Mesothelial cell of epicardium (in vitro differentiated cells): ENCODE measurements at places on chromosomes 7 and 10.
A peak's percentile ranks its signal among the peaks of the same experiment; 100 is the strongest.

GRCh38 chr10:119761106-119761505 lies 35.3 kb downstream of the INPP5F start:
- DNase-seq, result no peak

DNA sequence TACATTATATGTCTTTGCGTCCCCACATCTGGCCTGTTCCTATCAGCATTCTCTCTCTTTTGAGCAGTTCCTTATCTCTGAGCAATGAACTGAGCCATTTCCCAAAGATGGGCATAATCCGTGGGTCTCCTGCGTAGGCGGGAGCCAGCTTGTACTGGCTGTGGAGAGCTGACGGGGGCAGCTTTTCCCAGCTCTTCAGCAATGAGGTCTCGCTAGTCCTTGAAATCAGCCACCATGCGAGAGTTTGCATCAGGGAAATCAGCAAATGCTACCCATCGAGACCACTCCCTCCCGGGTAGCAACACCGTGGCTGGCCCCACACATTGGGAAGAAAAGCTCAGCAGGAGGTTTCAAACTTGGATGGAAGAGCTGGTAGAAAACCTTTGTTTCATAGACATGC lies 51.9 kb upstream of the FAM180A start:
- DNase-seq, result no peak

DNA sequence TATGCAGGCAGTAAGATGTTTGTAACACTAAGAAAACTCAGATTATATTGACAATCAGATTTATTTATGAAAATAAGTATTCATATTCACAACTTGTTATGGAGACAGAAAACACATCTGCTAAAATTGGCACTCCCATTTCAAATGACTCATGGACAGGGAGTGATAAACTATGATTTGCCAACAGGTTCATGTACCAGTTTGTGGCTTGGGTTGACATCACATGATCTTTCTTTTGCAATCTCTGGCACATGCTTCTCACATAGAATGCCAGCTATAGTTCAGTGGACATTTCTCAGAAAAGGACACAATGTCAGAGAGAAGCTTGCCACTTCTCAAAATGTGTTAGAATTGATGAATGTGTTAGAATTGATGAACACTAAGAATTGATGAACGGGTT lies 663.2 kb upstream of the ANKRD30A start:
- no peak for DNase-seq

- DNase-seq, result no peak
These were observed 57.4 kb downstream of the ITGB8 start for GRCh38 chr7:20388084-20388483.

GRCh38 chr7:98335411-98335977 lies 54.0 kb downstream of the BRI3 start:
- DNase-seq, result no peak

DNA sequence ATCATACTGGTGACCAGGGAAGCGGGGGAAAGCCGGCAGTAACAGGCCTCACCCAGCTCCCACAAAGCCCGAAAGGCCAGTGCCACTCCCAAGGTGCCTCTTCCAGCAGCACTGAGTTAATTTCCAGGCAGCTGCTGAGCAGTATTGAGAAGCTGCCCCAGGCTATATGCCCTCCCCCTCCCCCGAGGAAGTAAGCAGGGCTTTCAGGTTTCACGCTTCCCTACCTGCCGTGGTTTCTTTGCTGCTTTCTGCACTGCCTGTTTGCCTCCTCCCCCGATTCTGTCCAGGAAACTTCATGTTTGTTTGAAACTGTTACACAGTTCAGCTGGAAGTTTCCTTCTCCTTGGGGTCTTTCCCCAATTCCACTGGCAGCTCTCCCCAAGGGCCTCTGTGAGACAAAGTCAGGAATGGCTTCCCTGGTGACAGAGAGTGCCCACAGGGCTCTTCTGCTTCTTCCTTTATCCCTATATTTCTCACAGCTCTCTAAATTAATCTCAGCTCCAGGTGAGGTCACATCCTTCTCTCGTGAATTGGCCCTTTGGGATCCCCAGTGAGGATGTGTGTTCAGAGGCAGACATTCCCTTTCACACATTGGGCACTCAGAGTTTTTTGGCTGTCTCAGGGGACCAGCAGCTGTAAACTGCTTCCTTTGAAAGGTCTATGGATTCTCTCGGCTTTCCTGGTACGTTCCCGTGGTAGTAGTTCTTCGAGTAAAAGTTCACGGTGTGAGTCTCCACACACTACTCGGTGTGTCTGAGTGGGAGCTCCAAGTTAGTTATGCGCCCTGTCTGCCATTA lies 19.4 kb downstream of the C1GALT1 start:
- DNase-seq, result peak; percentile 45

DNA sequence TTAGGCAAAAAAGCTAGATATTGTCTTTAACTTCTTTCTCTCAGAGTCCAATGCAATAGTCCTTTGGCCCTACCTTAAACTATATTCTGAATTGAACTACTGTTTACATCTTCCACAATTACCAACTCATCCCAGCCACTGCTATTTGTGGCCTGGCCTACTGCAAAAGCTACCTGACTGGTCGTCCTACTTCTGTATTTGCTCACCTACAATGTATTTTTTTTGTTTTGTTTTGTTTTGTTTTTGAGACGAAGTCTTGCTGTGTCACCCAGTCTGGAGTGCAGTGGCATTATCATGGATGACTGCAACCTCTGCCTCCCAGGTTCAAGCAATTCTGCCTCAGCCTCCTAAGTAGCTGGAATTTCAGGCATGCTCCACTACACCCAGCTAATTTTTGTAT lies 51.2 kb downstream of the ARL4A start:
- no peak for DNase-seq

GRCh38 chr7:16741676-16742075 lies 11.9 kb upstream of the TSPAN13 start:
- no peak for DNase-seq

- DNase-seq, result no peak
These were observed 9.6 kb downstream of the CCL26 start for GRCh38 chr7:75762350-75762917.

DNA sequence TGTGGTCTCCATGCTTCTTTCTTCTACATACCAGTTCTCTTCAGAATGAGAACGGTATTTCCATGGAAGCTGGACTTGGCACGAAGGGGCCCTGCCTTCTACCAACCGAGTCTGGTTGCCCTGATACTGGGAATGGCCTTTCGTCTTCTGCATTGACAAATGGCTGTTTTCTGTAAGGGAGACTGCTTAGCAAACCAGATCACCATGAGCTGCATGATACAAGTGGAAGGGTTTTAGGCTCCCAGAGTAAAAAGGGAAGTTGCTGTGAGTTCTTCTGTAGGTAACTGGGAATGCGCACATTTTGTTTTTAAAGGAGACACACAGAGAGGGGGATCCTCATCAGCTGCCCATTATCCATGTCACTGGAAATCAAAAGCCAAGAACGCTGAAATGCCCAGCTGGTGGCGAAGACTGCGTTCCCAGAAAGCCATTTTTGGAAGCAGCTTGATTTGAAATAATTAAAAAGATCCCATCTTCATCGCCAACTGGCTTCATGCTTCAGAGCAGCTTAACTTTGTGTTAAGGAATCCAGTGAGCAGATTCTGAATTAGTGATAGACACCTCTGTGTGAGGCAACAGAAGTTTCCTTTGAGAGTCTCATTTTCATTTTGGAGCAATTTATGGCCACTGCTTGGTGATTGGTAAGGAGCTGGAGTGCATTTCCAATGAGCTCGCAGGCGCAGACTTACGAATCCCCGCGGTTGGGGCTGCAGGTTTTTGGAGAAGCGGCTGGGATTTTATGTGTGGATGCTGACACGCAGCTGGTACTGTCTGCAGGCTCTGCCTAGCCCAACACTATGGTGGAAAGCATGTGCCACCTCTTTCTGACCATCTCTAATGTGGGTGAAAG lies 672.7 kb upstream of the FOXK1 start:
- no peak for DNase-seq

- no peak for DNase-seq
These were observed 25.6 kb upstream of the LIMK1 start for GRCh38 chr7:74057987-74058386.

DNA sequence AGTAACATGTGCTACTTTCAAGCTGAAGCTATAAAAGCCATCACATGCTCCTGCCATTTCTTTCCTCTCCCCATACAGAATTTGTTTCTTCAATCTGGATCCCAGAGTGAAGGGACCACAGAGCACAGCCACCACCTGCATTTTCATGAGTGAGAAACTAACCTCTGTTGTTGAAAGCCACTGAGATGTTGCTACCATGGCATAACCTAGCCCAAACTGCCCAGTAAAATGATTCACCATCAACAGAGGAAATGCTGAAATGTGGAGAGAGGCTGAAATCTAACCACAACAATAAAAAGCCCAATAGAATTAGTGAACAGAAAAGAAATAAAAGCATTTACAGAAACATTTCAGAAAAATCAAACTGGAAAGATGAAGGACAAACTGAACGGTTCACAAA lies 125.2 kb downstream of the AMPH start:
- no peak for DNase-seq

DNA sequence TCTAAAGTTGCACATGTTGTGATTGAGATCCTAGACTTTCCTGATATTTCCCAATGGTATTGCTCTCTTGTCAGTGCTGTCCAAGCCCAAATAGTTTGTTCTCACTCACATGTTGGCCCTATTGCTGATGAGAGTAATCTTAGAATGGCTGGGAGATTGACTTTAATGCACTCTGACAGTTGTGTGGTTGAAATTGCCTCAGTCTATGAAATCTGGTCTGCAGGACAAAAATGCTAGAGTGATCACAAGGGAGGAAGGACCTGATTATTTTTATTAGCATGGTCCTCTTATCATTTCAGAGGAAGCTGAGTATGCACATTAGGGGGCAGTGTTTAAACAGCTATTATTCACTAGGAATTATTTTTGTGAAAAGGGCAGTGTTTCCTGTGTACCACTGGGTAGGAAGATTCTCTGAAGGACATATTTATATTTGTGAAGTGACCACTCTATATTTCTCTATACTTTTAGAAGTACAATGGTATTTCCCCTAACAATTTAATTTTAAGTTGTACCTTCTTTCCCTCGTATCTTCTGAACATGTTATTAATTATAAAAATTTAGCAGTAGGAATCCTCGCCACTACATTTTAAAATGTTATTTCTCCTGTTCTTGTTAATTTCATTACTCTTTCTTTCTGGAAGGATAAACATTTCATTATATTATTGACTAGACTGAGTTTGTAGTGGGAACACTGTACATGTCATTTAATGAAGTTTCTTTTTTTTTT lies 64.4 kb downstream of the SUGCT start:
- DNase-seq, result no peak

GRCh38 chr10:44183667-44184632 lies 200.9 kb downstream of the CXCL12 start:
- no peak for DNase-seq

DNA sequence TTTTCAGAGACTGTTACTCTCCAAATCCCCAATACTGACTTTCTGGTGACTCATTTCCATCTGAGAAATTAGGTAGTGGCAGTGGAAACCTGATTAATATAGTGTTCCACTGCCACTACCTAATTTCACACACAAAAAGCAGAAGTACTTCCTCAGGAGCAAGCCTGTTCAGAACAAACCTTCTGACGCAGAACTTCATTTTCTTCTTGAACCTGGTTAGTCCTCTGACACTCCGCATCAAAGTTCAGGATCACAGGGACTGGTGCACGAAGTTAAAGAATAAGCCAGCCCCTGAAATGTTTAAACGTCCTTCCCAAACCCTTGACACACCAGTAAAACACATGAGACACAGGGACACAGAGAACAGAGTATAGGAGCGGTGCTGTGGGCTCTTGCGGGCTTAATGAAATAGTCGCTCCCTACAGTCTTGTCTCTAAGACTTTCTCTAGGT lies 4.4 kb downstream of the WDR91 start:
- DNase-seq, result no peak

GRCh38 chr10:78755877-78756455 lies 312.8 kb upstream of the ZMIZ1 start:
- DNase-seq, result no peak

GRCh38 chr7:110507369-110507768 lies 583.6 kb upstream of the LRRN3 start:
- DNase-seq, result no peak

GRCh38 chr7:151468217-151469018 lies 28.5 kb upstream of the CRYGN start:
- no peak for DNase-seq

GRCh38 chr7:108268200-108268820 lies 138.1 kb upstream of the LAMB4 start:
- DNase-seq, result no peak

DNA sequence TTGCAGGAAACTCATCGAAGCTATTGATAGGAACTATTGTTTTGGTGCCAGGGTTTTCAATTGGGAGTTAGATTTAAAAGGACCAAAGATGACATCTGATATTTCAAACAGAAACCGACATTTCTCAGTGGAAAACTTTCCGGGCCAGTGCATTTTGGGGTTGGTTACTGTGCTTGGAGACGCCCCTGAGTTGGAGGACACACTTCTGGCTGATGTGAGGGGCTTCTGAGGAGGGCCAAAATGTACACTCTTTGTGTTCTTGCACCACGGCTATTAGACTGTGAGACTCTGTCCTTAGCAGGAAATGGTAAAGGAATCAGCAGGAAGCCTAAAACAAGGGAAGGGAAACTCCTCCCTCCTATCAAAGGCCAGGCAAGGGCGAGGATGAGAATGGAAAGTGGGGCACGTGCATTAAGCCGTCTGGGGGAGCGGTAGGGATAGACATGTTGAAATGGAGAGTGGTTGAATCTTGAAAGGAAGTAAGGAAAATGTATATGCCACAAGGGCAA lies 1.8 kb upstream of the SRGN start:
- no peak for DNase-seq

GRCh38 chr10:103396789-103397087 lies 312 bp downstream of the PDCD11 start:
- no peak for DNase-seq

DNA sequence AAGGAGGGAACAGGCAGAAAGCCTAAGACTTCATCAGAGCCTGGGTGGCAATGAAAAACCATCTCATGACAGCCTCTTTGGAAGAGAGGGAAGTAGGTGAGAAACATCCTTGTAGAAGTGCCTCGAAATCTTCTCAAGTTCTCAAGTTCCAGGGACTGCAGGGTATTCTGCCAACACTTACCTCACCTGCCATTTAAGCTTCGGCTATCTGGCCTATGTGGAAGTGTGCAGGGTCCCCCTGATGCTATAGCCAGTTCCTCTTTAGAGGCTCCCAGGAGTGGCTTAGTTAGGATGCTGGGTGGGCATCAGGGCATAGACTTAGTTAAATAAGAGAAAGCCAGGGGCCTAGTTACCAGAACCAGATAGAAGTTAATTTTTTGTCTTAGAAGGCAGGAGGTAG lies 27.0 kb downstream of the ABCC2 start:
- no peak for DNase-seq

GRCh38 chr7:123242467-123243092 lies 42.8 kb upstream of the SLC13A1 start:
- DNase-seq, result no peak
